ENCODE measurements at places on chromosomes 1 and 21.
A peak's percentile ranks its signal among the peaks of the same experiment; 100 is the strongest.

DNA sequence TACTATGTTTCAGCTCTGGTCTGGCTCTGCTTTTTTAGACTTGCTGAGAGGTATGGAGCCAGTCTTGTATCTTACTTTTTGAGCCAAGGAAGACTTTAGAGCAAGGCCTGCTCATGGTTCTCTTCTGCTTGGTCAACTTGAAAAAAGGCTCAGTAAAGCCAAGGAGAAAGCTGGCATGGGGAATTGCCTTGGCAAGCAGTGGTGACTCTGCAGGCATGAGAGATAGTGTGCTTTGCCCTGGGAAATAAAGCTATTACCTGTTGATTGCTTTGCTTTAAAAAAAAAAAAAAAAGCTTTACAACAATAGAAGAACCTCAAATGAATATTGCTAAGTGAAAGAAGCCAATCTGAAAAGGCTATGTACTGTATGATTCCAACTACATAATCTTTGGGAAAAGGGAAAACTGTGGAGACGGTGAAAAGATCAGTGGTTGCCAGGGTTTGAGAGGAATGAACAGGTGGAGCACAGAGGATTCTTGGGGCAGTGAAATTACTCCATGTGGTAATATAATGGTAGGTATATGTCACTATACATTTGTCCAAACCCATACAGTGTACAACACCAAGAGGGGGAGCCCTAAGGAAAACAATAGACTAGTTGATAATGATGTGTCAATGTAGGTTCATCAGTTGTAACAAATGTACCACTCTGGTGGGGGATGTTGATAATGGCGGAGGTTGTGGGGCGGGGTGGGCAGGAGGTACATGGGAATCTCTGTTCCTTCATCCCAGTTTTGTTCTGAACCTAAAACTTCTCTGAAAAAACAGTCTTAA, 87.6 kb downstream of the HMCN1 start:
- DNase-seq: no peak

DNA sequence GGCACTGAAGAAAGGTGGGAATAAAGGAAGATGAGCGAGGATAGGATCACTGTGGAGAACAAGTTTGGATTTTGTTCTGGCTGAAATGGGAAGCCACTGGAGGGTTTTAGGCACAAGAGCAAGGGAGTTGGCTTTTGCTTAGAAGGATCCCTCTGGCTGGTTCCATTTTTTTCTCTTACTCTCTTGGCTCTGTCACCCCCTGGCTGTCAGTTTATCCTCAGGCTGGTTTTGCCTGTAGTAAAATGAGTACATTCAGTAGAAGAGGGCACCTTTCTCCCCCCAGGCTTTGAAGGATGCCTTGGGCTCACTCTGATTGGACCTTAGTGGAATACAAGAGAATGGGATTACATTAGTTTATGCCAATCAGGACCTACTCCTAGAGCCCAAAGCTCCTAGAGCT, 17.1 kb downstream of the CACHD1 start:
- DNase-seq: no peak

- no peak for DNase-seq
These were observed 20.9 kb upstream of the SRRM1 start for GRCh38 chr1:24622218-24622617.

- DNase-seq: no peak
These were observed 19.1 kb downstream of the FMO1 start for GRCh38 chr1:171267391-171267790.

GRCh38 chr1:227548119-227548397, 15.3 kb upstream of the ZNF678 start:
- DNase-seq: no peak

DNA sequence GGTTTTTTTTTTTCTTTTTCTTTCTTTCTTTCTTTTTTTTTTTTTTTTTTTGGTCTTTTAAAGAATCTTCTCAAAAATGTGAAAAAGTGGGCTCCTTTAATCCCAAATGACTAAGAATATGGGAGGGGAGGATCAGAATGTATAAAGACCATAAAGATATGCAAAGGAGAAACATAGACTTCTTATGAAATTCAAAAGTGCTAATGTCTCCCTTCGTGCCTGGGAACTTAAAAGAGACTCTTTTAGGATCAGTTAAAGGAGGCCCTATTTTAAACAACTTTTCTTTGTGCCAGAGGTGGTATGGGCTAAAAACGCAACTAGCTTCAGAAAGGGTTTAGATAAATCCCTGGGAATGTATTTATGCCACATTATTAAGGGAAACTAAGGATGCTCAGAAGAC, 54.2 kb upstream of the KAZN start:
- DNase-seq: no peak

- no peak for DNase-seq
These were observed 7.8 kb downstream of the MORN1 start for GRCh38 chr1:2383576-2383975.

DNA sequence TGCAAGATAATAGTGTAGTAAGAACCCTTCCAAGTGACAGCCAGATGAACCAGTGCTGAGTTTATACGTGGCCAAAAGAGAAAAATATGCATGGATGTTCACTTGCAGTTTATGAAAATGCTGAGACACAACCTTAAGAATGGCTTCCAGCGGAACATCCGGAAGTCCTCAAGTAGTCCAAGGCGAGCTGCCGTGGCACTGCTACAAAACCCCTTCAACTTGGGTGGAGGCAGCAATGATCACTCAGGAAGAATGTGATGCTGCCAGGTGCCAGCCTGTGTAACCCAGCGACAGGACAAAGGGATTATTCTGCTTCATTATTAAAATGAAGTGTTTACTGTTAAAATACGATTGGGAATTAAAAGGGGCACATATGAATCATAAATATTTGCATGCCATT, 179.6 kb downstream of the RUNX1 start:
- no peak for DNase-seq

GRCh38 chr1:157085421-157085820, 14.2 kb downstream of the ETV3L start:
- DNase-seq: no peak

GRCh38 chr1:39177706-39178105, 26.8 kb upstream of the MACF1 start:
- no peak for DNase-seq

DNA sequence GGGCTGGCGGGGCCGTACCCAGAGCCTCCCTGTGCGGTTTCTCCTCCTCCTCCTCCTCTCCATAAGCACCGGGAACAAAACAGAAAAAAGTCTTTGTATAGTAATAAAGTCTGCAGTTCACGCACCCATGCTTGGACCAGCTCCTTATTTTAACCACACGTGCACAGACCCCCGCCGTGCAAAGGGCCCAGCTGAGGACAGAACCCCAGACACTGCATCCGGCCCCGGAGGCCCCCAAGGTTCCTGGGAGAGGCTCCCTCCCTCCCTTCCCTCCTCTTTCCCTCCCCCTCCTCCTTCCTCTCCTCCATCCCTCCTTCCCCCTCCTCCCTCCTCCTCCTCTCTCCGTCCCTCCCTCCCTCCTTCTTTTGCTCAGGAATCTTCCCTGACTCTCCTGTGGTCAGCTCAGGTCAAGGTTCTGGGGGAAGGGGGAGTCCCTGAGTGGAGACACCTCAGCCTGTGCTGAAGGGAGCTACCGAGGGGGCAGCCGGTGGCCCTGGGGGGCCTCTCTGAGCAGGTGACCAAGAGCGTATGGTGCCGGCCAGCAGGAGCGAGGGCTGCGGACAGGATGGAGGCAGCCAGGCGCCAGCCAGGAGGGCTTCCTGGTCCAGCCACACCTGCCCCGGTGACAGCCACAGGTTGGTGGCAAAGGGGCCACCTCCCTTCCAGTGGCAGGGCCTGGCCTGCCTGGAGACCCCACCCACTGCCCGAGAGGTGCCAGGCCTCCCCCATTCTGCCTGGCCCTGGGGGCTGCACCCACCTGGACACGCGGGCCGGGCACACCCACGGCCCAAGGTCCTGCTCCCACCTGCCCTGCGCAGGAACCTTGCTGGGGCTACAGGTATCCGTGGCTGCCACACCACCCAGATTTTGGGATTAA, 3.2 kb upstream of the TTLL10 start:
- DNase-seq: no peak

- DNase-seq: no peak
These were observed 45.1 kb downstream of the WNT9A start for GRCh38 chr1:227902641-227902990.

DNA sequence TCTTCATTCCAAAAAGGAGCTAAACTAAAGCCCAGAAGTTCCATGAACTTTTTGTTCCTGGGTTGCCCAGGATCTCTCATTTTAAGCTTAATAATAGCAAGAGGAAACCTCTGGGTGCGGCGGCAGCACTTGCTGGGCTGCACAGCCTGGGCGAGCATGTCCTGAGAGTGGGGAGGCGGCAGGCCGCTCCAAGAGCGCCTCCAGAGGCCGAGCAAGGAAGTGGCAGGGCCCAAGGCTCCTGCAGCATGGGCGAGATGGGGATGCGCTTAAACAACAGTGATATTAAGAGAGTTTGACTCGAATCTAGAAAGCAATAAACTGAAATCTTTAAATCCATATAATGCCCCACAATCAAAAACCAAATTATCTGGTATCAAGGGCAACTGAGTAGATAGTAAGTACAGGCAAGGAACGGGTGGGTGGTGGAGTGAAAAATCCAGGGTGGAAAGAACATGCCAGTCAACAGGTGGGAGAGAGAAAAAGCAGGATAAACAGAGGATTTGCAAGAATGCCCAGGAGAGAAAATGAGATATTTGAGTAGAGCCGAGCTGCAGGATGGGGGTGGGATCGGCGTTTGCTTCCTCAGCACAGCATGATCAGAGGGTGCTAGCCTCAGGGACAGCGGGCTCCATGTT, 14.1 kb upstream of the TNR start:
- peak; percentile 69 for DNase-seq

GRCh38 chr1:39656391-39656790, 15.5 kb downstream of the NT5C1A start:
- DNase-seq: no peak

DNA sequence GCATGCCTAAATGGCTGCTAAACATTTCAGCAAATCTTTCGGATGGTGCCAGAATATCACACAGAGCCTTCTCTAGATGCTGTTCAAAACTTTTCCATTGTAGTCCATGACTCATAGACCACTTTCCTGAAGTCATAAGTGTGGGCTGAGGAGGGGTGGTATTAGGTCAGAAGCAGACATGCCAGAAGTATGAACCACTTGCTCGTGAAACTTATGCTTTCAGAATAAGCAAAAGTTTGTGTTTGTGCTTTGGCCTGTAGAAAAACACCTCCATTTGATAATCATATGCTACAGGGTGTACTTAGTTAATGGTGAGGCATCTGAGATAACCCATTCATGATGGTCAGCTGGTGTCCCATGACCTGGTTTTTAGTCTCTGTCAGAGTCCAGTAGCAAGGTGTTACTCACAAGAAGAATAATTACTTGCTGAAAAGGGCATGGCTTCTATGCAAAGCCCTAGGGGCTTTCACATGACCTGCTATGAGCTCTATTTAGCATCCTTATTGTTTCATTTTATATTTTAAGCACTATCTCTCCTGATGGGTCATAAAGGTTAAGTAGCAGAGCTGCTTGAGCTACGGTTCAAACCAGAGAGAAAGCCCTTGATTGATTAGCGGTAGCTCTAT, 183.1 kb upstream of the IVNS1ABP start:
- DNase-seq: no peak

- DNase-seq: no peak
These were observed 253.2 kb downstream of the NPHP4 start for GRCh38 chr1:5738911-5739462.

GRCh38 chr1:159067699-159068621, 8.6 kb downstream of the AIM2 start:
- peak; percentile 58 for DNase-seq

DNA sequence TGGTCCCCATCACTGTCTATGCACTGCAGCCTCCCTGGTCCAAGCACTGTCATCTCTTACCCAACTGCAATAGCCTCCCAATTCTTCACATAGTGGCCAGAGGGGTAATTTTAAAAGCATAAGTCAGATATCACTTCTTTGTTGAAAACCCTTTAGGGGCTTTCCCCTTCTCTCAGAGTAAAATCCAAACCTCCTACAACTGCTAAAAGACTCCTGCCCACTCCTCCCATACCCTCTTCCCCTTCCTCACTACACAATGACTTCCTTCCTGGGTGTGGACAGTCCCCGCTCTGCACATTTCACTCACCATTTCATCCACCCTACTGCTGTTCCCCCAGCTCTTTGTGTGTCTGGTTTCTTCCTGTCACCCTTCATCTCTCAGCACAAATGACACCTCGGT, 8.3 kb downstream of the MCOLN2 start:
- DNase-seq: peak; percentile 60

DNA sequence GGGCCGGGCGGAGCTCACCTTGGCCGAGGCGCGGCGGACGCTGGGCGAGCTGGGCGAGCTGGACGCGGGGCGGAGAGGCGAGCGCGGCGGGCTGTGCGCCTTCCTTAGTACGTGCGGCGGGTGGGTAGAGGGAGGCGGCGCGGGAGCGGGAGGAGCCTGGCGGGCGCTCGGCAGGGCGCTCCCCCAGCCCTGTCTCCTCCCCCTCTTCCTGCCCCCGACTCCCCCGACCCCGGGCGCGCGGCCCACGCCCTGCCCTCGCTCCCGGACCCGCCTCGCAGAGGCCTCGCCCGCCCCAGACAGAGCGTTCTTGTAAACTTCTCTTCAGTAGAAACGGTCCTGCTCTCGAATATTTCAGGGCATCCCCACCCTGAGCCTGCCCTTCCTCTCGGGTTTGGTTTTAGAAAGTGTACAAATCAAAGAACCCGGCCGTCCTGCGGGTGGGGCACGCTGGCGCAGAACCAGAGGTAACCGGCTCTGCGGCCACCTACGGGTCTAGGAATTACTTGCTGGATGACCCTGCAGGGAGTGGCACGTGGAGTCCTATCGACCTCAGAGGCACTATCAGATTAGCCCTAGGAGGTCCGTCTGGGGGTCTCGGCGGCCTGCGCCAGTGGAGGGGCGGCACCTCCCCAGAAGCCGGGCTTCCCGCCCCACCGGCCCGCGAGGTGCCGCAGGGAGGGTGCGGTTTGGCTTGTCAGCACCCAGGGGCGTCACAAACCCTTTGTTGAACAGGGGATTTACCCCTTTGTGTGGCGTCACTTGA, at the start of gene S100A10:
S100A10 (minus strand) TSS at position 126 of the 763 bp plus-strand sequence. CDS start 7,629 bp downstream, outside the sequence.
- DNase-seq: peak; percentile 26

- DNase-seq: no peak
These were observed 16.2 kb upstream of the KPRP start for GRCh38 chr1:152741656-152742055.

GRCh38 chr1:232090816-232091215, 464.2 kb downstream of the DISC1 start:
- DNase-seq: no peak

DNA sequence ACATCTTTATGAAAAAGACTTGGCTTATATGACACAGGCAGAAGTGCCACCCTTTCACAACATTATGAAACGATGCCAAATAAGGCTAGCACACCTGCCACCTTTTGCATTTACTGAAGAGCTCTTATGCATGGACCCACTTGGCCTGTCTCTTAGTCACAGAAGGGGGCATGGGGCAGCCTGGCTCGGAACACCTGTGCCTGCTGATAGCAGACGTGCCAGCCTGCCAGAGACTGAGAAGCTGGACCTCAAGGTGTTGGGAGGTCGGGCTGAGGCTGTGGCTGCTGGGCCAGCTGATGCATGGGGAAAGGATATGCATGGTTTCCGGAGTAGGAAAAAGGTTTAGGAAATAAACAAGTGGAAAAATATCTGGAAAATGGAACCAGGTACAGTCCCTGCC, 21.5 kb downstream of the RCAN1 start:
- DNase-seq: no peak

DNA sequence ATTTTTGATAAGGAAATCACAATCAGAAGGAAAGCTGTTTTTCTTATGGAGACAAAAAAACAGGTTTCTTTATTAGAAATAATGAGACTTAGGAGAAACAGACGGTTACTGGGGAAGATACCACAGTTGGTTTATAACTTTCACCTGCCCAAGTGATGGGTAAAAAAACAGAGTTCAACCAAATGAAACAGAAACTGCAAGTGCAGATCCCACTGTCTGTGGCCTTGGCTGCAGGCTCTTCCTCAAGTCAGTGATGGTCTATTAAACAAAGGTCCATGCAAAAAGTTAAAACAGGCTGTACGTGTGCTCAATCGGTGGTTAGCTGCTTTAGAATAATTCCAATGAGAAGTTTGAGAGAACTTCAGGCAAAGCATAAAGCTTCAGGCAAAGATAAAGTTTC, 112.1 kb upstream of the NEGR1 start:
- no peak for DNase-seq
